ENCODE measurements at places on chromosomes 3 and 15.

DNA sequence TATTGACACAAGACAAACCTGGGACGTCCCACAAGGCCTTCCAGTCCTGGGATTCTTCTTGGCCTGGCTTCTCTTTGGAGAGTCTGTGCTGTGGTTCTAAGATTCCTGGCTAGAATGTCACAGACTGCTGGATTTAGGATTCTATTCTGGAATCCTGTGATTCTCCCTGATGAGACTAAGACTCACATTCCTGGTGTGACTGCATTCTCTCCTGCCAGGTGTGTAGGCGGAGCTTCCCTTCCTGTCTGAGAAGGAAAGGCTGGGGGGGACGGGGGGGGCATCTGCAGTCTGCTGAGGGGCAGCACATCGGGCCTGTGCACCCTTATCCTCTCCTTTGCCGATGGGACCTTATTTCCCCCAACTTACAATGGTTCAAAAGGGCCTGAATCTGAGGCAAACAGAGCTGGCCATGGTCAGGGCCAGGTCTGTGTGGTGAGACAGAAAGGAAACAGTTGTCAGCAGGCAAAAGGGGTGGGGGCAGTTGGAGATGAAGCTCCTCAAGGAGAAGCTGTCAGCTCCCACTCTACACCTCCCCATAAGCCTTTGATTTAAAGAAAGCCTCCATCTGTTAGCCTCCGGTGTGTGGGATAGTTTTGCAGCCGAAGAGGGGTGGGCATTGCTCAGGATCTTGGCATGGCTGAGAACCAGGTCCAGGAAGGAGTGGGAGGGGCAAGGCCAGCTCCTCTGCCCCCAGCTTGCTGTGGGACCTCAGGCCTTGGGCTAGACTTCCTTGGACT is 30.9 kb downstream of the VIPR1 start:
- DNase-seq = no peak

- no peak for DNase-seq
These were observed 2.3 kb upstream of the DNAH1 start for GRCh38 chr3:52313774-52314188.

- no peak for DNase-seq
These were observed 961.0 kb upstream of the CFAP20DC start for GRCh38 chr3:60010781-60011180.

- DNase-seq = no peak
These were observed 20.1 kb upstream of the ZXDC start for GRCh38 chr3:126495786-126496185.

Data from breast epithelium (tissue), 4 donors.